Mammary epithelial cell (primary cell): ENCODE measurements at places on chromosomes 6 and 20. TPM values are rescaled to one million over a fixed set of nuclear protein-coding genes. Genes with fewer than 3 reads are reported as not detected.

Gene DLK2
- 45.2 TPM for total RNA-seq

Gene PI3
- total RNA-seq = 6.3 and 45.4 TPM in 2 replicates

Gene GNAS-AS1
- total RNA-seq = 0.13 and 0.73 TPM in 2 replicates

Gene SEMG1
- not detected for total RNA-seq

Gene PHACTR1
- not detected in 2 replicates for total RNA-seq

Gene CLDN20
- total RNA-seq = 0.26 TPM in 1 of 2 replicates, not detected in the other
